ENCODE measurements at places on chromosomes 1 and 21.

- DNase-seq = no peak
These were observed 161.2 kb downstream of the HMCN1 start for GRCh38 chr1:185895208-185895900.

- DNase-seq = no peak
These were observed 63.7 kb downstream of the HLCS start for GRCh38 chr21:36902793-36903192.

GRCh38 chr1:58062635-58063034 is 483.9 kb downstream of the OMA1 start:
- no peak for DNase-seq

DNA sequence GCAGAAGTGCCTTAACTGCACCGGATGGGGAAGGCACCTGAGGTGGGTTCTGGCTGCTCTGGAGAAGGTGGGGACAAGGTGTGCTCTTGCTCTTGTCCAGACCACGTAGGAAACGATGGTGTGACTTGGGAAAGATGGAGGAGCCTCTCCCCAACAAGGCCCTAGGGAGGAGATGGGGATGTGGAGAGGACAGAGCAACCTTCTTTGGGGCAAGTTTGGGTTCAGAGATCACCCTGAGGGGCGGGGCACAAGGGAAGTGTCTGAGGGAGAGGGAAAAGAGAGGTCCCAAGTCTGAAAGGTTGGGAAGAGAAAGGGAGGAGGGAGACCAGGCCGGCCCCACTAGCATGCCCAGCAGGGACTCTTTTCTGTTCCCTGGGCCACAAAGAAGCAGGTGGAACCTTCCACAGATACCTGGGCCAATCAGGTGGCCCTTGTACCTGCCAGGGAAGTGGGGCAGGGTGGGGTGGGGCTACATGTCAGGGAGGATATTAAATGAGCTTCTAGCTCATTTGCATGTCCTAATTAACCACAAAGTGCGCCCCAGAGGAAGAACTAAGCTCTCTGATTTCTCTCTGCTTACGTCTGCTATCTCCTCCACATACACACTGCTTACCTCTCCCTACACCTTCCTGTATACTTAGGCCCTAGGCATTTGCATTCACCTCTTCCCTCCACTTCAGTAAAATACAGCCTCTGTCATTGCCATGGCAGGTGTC is 15.9 kb downstream of the INKA2 start:
- DNase-seq = no peak

- no peak for DNase-seq
These were observed 448.7 kb downstream of the LTN1 start for GRCh38 chr21:28543975-28544374.

DNA sequence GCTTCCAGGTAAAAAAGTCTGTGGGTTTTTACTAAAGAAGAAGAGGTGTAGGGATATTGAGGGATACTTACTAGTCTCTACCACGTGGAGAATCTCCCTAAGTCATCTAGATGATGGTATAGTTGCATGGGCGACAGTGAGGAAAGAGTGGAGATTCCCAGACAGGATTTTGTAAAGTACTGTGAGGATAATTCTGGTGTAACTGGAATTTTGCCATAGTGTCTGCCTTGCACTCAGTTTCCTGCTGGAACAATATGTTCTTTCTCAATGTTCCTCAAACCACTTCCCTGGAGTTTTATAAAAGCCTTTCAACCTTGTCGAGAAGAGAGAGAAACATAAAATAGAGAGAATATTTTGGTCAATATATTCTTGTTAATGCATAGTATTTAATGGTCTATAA is 95.1 kb upstream of the WLS start:
- DNase-seq = no peak

Measured in frontal cortex (tissue), 4 donors.